ENCODE measurements at places on chromosomes 3 and 15.

DNA sequence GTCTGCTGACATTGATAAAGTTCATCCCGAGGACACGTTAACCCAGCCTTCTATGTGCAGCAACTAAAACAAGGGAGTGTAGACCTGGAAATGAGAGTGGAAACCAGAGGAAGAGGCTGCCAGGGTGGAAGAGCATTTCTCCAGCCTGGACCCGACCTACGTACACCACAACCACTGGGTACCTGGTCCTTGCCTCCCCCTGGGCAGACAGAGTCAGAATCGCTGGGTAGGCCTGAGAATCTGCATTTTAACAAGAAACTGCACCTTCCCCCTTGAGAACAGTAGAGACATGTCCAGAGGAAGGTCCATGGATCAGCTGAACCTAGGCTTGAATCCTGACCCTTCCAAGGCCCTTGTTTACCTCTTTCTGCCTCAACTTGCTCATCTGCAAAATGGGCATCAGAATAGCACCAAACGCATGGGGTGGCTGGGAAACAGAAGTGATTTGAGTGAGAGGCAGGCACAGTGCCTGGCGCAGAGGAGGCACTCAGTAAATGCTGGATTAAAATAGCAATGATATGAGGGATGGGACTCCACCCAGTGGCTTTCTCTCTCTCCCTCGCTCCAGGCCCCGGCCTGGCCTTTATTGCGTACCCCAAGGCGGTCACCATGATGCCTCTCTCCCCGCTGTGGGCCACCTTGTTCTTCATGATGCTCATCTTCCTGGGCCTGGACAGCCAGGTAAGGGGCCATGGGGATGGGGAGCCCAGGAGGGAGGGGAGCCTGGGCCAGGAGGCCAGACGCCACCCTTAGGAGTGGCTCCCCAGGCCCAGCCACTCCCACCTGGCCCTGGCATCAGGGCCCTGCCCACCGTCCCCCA lies 66.9 kb upstream of the SLC6A1 start:
- no peak for DNase-seq

GRCh38 chr3:42376344-42376798 lies 34.0 kb downstream of the LYZL4 start:
- no peak for DNase-seq

- DNase-seq = no peak
Observed at GRCh38 chr15:29021857-29022256, 136.1 kb downstream of the APBA2 start.

GRCh38 chr3:185713015-185713414 lies 111.8 kb downstream of the IGF2BP2 start:
- no peak for DNase-seq

GRCh38 chr3:195770081-195770840 lies 41.5 kb downstream of the MUC4 start:
- no peak for DNase-seq

DNA sequence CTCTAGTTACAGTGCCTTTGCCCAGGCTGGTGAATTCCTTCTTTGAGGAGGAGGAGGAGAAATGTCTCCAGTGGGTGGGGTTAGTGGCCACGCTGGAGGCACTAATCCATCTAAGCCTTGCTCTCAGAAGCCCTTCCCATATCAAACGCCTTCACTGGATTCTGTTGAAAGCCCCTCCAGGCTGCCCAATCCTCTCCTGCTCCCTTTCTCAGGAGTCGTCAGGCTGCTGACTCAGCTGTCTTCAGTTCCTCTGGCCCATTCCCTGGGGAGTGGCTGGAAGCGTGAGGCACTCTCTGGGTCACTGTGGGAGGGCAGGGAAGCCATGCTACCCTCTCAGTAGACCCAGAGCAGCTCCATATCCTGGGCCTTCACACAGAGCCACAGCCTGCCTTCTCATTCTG lies 2.7 kb downstream of the AP2M1 start:
- no peak for DNase-seq

DNA sequence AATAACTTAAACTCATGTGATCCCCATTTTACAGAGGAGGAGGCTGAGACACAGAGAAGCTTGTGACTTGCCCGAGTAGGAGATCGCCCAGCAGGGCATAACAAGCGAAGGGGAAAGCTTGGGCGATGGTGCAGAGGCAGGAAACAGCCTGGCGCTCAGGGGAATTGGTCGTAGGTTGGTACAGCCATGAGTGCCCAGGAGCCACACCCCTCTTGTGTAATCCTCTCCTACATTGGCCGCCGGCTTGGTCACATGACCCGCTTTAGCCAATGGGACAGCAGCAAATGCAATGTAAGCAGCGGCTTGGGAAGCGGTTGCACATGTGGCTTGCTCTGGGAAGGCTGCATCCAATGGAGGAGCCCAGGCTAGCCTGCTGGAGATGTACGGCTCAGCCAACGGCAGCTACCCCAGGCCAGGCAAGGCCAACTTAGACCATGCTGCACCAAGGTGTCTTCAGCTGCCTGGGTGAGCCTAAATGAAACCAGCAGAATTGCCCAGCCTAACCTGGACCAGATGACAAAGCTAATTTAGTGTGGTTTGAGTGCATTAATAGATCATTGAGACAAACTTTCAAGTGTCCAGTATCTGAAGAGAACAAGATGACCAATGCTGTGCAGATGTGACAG lies 50.3 kb upstream of the SLC6A6 start:
- DNase-seq = no peak

DNA sequence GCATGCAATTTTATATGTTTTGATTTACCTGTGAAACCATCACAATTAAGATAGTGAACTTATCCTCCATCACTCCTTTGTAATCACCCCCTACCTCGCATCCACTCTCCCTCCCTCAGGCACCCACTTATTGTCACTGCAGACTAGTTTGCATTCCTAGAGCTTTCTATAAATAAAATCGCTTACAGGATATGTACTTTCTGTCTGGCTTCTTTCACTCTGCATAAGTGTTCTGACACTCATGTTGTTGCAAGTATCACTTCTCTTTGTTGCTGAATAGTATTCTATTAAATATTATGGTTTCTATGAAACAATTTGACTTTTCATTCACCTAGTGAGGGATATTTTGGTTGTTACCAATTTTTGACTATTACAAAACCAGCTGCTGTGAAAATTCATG lies 139.3 kb downstream of the RSRC1 start:
- no peak for DNase-seq

DNA sequence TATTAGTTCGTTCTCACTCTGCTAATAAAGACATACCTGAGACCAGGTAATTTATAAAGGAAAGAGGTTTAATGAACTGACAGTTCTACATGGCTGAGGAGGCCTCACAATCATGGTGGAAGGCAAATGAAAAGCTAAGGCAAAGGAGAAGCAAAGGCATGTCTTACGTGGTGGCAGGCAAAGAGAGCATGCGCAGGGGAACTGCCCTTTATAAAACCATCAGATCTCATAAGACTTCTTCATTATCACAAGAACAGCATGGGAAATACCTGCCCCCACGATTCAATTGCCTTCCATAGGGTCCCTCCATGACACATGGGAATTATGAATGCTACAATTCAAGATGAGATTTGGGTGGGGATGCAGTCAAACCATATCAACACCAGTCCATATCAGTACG lies 133.5 kb downstream of the ZNF621 start:
- no peak for DNase-seq

GRCh38 chr15:42182961-42183360 lies 25.1 kb downstream of the VPS39 start:
- DNase-seq = no peak

- DNase-seq = no peak
Observed at GRCh38 chr15:41161736-41162135, 45.7 kb upstream of the INO80 start.

- no peak for DNase-seq
Observed at GRCh38 chr3:123702720-123703119, 117.9 kb upstream of the HACD2 start.

- DNase-seq = no peak
Observed at GRCh38 chr15:65379986-65380385, 2.2 kb upstream of the IGDCC3 start.

- no peak for DNase-seq
Observed at GRCh38 chr3:183924543-183924942, 39.9 kb upstream of the PARL start.

DNA sequence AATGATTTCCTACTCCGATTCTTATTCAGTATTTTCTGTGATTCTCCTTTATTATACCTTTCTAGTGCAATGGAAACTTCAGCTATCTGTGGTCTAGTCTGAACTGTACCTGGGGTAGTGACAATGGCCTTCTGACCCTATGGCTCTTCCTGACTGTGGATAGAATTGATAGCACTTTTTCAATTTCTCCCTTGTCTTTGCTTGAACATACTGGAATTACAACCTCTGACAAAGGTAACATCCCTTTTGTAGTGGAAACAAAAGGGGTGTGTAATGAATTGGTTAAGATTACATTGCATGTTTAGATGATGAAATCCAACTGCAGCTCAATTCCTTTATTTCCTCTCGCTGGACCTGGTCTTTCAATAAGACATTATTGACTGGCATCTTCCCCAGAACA lies 21.0 kb upstream of the SOX2 start:
- no peak for DNase-seq

DNA sequence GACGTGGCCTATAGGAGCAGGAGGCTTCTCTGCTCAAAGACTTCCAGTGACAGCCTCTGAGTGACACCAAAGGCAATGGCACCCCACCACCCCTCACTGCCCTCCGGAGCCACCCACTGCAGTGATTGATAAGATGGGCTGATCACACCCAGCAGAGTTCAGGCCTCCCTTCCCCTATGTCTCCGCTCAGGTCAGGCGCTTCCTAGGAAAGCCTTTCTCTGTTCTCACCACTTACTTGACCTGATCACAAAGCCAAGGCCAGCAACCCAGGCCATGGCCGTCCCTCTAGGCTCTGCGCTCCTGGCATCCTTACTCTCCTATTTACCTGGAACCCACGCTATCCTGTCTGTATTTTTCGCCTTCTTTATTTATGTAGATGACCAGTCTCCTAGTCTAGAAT lies 282.3 kb downstream of the OCA2 start:
- DNase-seq = no peak

- no peak for DNase-seq
Observed at GRCh38 chr15:93819826-93820225, 411.5 kb upstream of the MCTP2 start.

- DNase-seq = no peak
Observed at GRCh38 chr15:71562251-71562650, 248.1 kb upstream of the NR2E3 start.

DNA sequence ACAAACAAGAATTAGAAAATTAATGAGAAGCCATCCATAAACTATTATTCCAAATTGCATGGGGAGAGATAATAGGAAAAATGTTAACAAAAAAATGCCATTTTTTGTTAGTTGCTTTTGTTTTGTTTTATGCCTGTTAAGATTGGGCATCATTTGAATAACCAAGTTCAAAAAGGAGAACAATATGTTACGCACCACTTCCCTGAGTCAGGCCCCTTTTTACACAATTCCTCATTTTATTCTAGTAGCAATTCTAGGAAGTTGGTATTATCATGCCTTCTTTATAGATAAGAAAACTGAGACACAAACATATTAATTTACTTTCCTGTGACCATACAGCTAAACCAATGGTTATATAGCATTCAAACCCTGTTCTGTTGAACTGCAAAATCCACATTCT lies 736.9 kb upstream of the CCDC54 start:
- no peak for DNase-seq

GRCh38 chr3:104102386-104102785 lies 1264.3 kb upstream of the ALCAM start:
- DNase-seq = peak; percentile 4

- DNase-seq = peak; percentile 76
Observed at GRCh38 chr15:94411285-94411684, 179.9 kb downstream of the MCTP2 start.

DNA sequence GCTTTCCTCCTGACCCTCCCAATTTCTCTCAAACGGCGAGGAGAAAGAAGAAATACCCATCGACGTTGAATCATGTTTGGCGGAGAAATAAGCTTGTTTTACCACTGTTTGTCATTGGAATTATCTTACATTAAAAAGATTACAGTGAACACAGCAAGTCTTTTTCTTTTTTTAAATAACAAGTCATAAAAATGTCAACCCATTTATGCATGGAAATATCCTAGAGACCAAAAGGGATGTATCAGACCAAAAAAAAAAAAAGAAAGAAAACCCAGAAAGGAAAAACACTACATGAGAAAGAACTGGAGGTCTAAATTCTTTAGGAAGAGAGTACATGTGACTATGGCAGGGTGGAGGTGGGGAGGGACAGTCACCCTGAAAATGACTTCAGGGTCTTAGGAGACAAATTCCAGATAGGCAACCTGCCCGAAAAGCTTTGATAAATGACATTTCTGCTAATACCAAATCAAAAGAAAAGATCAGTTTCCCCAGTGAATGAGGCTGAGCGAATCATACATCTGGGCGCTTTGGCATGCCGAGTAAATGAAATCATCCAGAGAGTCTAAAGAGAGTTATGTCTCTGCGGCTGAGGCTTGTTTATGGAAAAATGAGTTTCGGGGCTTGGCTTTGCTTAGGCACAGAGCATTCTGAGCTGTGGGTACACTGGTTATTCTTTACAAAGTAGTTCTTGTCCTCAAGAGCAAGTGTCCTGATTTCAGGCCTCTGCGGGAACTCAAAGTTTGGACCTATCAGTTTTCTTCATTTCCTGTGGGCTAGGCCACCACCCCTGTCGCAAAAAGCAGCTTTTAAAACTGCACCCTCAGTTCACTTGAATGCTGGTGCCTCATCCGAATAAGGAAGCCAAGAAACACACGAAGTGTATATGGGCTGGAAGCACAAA lies 110.1 kb upstream of the TGFBR2 start:
- DNase-seq = no peak

- DNase-seq = no peak
Observed at GRCh38 chr3:99624496-99625236, 13.7 kb upstream of the COL8A1 start.

- no peak for DNase-seq
Observed at GRCh38 chr15:25541228-25541627, 102.4 kb upstream of the UBE3A start.

GRCh38 chr3:115381573-115381912 lies 234.5 kb upstream of the ZBTB20 start:
- no peak for DNase-seq

DNA sequence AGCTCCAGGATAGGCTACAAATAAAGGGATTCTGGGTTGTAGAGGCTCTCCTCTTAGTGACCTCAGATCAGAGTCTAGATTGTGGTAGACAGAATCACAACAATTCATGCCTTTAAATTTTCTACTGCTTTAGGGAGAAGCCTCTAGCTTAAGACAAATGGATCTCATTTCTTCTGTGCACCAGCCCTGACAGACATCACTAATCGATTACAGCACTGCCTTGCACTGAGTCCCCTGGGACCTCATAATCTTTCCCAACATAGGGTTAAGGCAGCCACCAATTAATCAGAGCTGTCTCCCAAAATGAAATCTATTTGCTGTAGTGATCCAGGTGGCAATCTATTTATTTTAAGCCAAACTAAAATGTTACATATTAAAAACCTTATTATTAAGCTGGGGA lies 436.5 kb upstream of the WNT5A start:
- DNase-seq = no peak

DNA sequence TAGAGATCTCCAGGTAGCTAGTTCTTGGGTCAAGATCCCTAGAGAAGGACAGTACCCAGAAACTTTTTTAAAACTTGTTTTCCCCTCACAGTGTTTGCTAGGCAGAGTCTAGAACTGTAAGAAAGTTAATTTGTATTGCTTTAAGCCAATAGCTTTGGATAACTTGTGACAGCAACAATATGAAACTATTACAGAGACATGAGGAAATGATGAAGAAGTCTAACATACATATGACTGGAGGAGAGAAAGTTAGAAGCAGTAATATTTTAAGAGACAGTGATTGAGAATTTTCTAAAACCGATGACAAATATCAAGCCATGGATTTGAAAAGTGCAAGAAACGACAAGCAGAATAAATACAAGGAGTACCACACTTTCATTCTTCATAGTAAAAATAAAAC lies 10.0 kb downstream of the HMG20A start:
- DNase-seq = no peak
